ENCODE measurements at places on chromosomes 2 and 18. TPM values are rescaled to one million over a fixed set of nuclear protein-coding genes. Genes with fewer than 3 reads are reported as not detected.

DNA sequence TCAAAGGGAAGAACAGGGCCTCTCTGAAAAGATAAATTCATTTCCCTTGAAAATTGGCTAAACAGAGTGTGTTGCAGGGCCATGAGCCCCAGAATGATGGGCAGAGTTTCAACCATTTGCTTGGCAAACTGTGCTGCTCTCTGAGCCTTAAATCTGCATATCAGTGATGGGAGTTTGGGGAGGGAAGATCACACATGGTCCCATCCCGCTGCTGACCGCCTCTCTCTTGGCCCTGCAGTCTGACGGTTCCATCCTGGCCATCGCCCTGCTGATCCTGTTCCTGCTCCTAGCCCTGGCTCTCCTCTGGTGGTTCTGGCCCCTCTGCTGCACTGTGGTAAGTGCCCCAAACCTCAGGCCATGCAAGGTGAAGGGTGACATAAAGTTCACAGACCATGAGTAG, 139.0 kb downstream of the ANTXR1 start:
- H3K27me3 ChIP-seq: no peaks in the 10 kb centered on the region
- no peak for DNase-seq
- H3K36me3 ChIP-seq: no peaks in the 10 kb centered on the region
- peaks cover 15% of the 10 kb centered on the region for H3K4me1 ChIP-seq
- no peak overlapping the region for H3K27ac ChIP-seq

DNA sequence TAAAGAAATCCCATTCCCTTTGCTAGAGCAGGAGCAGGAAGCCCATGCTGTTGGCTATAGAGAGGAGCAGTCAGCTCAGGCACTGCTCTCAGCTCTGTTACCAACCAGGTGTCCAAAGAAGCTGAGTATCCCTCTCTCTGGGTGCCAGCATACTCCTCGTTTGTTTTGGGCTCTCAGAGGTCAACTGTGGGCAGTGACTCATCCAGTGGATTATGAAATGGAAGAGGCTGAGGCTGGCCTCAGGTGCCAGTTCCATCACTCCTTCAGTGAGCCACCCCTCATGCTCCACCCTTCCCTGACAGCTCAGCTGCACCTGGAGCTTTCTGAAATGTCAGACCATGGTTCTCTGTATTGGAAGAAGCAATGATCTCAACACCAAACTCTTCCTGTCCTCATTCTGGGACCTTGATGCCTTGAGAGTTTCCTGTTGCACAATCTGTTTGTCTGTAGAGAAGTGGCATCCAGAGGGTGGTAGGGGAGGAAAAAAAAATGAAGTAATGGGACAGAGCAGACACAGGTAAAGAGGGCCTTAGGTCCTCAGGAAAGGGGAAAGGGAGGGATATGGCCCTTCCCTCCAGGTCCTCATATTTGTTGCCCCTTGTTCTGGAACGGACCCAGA, 31.2 kb upstream of the EN1 start:
- no peak overlapping the region for H3K4me3 ChIP-seq
- no peaks in the 10 kb centered on the region for H3K36me3 ChIP-seq
- no peaks in the 10 kb centered on the region for H3K4me1 ChIP-seq

- no peak for DNase-seq
- no peaks in the 10 kb centered on the region for H3K36me3 ChIP-seq
- H3K4me1 ChIP-seq: no peaks in the 10 kb centered on the region
- no peaks in the 10 kb centered on the region for H3K27me3 ChIP-seq
- H3K4me3 ChIP-seq: no peak overlapping the region
These were observed 10.7 kb downstream of the PSTPIP2 start for GRCh38 chr18:46061387-46061786.

DNA sequence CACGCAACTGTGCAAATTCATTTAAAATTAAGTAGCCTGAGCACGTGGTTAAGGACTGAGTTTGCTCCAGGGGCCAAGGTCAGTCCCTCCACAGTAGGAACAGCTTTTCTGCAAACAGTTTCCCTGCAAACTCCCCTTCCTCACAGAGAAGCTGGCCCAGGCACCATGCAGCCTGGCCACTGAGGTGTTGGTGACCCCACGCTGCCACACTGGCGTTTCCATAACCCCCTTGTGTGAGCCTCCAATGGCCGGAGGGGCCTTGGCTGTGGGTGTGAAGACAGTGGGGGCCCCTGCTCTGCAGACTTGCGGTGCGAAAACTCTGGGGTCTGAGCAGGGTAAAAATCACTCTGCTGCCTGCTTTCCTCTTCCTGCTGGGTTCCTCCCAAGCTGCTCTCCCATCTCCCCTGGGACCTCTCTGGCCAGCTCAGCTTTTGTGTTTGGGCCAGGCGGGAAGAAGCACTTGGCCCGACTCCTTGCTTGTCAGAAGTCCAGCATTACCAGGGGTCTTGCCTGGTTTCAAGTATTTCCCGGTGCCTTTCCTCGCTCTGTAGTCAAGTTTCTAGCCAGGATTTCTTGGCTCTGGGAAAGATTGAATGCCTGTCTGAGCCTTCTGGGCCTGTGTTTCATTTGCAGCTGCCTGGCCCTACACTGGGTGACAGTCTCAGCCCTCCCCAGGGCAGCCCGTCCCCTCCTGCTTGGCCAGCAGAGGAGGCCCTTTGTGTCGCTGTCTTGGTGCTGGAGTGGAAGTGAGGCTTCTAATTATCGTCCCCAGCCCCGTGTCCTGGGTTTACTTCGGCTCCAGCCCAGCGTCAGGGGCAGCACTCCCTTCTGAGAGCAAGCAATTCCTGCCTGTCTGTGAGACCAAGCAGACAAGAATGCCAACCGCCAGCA, 131.4 kb upstream of the SLC1A4 start:
- no peak overlapping the region for H3K4me3 ChIP-seq
- no peaks in the 10 kb centered on the region for H3K27me3 ChIP-seq
- peak overlapping the region; percentile 90 for H3K27ac ChIP-seq
- H3K36me3 ChIP-seq: no peaks in the 10 kb centered on the region

DNA sequence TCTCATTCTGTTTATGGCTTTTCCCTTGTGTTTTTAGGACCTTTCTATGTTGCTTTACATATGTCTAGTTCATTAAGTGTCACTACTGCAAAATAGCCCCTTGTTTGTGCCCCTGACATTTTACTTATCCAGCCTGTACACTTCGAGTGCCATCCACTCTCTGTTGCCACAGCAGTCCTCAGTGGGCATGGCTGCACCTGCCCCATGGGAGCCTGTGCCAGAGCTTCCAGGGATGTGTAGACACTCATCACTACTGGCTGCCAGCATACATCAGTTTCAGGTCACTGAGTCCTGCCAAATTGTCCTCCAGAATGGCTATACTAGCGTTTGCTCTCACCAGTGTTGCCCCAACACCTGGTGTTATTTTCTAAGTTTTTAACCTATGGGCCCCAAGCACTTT, 80.4 kb downstream of the ARMC9 start:
- H3K36me3 ChIP-seq: no peaks in the 10 kb centered on the region
- H3K4me3 ChIP-seq: no peak overlapping the region
- no peaks in the 10 kb centered on the region for H3K4me1 ChIP-seq
- H3K27ac ChIP-seq: no peak overlapping the region
- no peaks in the 10 kb centered on the region for H3K27me3 ChIP-seq

The SIX2 gene
- 3.2 TPM for total RNA-seq

GRCh38 chr2:120738117-120738516, 2.4 kb downstream of the GLI2 start:
- H3K27ac ChIP-seq: peak overlapping the region; percentile 90
- no peak for DNase-seq
- H3K36me3 ChIP-seq: no peaks in the 10 kb centered on the region
- no peak overlapping the region for H3K4me3 ChIP-seq
- no peaks in the 10 kb centered on the region for H3K27me3 ChIP-seq
- peaks cover 35% of the 10 kb centered on the region for H3K4me1 ChIP-seq

The ALPI gene
- not detected for total RNA-seq

The MAIP1 gene
- total RNA-seq: 18.7 TPM

All from testis (tissue), 5 donors.